ENCODE measurements at places on chromosomes 3 and 15.

DNA sequence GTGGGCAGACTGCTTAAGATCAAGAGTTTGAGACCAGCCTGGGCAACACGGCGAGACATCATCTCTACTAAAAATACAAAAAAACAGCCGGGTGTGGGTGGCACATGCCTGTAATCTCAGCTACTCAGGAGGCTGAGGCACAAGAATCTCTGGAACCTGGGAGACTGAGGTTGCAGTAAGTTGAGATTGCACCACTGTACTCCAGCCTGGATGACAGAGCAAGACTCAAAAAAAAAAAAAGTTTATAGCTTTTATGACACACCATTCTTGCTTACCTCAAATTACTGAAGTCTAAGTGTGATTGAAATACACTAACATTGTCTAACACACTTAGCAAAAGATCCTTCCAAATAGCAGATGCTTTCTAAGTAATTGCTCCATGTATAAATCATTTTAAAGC is 207.6 kb downstream of the STAG1 start:
- no peak for DNase-seq

DNA sequence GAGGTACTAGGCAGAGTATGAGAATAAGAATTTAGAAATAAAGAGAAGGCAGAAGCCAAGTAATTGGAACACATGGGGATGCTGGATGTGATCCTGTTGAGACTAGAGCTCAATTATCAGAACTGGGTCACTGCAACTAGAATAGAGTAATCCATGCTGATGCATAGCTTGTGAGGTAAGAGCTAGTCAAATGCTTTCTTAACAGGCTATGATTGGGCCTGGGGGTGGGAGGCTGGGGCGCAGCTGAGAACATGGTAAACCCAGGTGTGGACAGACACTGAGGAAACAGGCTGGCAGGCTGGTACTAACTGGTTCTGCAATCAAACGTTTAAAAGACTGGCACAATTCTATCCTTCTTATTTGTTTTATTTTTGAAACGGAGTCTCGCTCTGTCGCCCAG is 50.5 kb upstream of the LRRFIP2 start:
- DNase-seq: no peak

DNA sequence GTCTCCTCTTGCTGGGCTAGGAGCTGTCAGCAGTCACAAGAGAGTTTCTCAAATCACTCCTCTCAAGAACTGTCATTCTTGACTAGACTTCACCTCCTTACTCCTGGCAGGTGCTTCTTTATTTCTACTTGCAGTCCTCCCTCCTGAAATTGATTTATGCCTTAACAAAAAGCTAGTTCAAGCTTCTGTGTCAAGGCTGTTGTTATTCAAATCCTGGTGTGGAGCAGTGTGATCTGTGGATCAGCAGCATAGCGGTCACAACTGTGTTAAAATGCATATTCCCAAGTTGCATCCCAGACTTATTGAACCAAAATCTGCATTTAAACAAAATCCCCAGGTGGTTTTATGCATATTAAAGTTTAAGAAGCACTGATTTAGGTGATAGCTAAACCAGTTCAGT is 120.7 kb upstream of the MRPL3 start:
- no peak for DNase-seq

GRCh38 chr3:274927-275326 is 78.4 kb downstream of the CHL1 start:
- no peak for DNase-seq

- no peak for DNase-seq
Measured at GRCh38 chr3:70824773-70825172, 512.3 kb upstream of the MDFIC2 start.

- peak; percentile 44 for DNase-seq
Measured at GRCh38 chr3:150183678-150184425, 213.2 kb upstream of the PFN2 start.

DNA sequence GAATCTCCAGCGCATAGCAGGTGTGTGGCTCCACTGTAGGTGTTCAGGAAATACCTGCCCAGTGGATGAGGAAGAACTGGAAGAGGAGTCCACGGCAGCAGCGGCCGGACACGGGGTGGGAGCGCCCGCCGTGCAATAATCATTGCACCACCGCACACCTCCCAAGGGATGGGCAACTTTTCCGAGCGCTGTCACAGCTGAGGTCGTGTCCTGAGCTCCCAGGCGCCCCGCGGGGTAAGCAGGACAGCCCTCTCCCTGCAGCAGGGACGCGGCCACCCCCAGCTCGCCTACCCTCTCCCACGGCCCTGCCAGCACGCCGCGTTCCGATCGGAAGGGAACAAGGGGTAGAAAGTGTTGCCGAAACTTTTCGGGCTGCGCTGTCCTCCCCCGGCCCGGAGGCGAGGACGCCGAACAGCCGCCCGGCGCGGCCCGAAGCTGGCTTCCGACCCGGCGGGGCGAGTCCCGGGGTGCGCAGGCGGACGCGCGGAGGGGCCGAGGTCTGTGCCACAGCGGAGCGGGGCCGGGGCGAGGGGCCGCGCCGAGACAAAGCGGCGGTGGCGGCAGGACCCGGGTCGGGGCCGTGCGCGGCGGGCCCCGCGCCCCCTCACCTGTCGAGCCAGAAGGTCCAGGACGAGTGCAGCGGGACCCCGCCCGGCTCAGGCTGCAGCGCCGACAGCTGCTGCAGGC is 475 bp downstream of the EIF4E3 start:
- DNase-seq: peak; percentile 31

DNA sequence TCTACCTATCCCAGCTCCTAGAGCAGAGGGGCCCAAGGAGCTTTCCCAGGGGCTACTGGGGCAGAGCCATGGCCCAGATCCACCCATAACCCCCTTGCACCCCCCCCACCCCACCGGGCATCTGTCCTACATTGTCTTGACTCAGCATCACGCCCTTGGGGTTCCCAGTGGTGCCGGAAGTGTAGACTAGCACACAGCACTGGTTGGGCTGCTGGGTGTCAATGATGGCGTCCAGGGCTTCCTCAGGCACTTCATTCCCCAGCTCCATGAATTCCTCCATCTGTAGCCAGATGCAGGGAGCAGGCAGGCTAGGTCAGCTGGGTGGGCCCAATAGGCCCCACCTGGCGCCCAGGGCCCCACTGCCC is 33.2 kb downstream of the IDH3A start:
- DNase-seq: no peak

DNA sequence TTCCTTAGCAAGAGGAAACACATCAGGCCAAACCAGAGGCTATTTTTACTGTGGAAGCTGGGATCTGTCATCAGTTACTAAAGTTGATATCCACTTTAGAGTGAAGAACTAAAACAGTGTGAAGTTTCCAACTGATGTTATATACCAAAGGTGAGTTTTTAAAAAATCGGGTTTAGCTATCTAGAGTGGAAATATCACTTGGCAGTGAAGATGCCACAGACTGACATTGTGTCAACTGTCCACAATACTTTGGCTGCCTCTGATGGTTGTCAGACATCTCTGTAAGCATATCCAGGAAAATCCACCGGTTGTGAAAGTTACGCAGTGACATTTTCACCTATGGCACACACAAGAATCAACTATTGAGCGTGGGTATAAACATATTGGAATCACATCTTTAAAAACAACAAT is 9.2 kb downstream of the ZIC1 start:
- no peak for DNase-seq

DNA sequence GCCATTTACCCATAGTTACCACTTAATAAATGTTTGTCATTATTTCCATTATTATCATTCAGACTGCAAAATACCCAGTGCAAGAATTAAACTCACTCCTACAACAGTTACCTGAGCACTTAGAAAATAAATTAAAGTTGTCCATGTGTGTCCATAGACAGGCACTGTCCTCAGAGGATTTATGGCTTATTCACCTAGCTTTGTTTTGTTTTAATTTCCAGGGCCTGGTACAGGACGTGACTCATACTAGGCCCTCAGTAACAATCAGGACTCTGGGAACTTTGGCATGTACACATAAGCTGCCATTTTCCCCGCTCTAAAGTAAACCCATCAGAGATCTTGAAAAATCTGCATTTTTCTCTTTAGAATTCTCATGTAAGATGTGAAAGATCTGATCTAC is 458.5 kb upstream of the ARRDC4 start:
- no peak for DNase-seq

- no peak for DNase-seq
Measured at GRCh38 chr3:24937780-24938179, 443.1 kb upstream of the THRB start.

DNA sequence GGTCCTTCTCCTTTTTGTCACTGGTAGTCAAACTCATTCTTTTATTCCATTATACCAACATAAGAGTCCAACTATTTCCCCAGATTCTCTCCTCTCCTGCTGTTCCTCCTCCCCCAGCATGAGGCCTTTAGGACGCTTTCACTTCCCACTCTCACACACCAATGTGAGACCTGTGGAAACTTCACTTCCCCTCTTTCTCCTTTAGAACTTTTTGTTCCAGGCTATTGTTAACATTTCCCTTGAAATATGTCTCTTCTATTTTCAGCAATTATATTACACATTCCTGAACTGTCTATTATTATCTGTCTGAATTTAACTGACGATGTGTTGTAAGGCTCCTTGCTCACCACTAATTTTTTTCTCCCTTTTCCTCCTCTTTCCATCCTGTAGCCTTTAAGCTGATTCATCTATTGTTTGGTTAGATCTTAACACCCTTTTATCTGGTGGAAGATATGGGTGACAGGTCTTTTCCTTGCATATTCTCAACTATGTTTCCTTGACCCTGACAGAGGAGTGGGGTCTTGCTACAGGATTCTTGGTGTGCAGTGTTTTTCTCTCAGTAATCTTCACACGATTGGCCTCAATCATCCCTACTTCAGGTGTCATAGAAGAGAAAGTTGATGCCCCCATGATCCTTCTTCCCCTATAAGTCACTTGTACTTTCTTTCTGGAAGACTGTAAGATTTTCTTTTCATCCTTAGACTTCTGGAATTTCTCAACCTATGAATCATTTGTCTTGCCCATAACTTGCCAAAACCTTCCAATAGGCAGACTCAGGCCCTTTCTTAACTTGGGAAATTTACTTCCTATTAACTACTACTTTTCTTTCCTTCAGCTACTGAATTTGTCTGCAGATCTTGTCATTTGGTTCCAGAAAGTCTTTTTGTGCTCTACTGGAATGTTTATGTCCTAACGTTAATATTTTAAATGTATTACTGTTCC is 5.9 kb downstream of the CYP19A1 start:
- DNase-seq: no peak

- no peak for DNase-seq
Measured at GRCh38 chr15:70387993-70388392, 290.3 kb upstream of the TLE3 start.

DNA sequence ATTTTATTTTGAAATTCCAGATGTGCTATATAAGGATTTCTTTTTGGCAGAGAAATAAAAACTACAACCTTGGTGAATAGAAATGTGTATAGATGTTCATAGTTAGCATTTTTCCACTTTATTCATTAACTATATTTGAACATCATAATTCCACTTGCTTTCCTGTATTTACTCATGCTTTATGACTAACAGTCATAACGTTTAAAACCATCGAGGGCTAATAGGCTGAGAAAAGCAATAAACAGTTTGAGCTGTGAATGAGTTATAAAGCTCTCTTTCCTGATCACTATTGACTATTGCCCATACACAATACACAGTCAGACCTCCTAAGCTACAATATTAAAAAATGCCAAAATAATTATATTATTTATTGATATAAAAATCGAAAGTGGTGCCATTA is 502.1 kb upstream of the RASGRP1 start:
- no peak for DNase-seq

GRCh38 chr3:114714957-114715460 is 421.2 kb downstream of the TIGIT start:
- no peak for DNase-seq

DNA sequence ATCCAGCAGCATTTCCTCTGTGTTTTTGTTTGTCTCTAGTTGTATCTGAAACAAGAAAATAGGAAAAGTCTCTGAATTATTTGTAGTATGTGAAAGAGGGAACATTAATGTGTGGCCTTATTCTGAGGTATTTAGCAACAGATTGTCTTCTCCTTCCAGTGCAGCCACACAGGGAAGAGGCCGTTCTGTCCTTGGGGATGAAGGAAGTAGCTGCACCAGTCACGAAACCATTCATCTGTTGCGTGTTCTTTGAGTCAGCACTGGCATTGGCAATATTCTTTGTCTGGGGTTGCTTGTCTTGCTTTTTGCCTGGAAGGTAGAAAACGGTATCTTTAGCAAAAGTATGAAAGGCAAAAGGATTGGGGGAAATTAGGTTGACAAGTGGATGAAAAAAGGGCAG is 91.6 kb downstream of the CDIN1 start:
- no peak for DNase-seq

DNA sequence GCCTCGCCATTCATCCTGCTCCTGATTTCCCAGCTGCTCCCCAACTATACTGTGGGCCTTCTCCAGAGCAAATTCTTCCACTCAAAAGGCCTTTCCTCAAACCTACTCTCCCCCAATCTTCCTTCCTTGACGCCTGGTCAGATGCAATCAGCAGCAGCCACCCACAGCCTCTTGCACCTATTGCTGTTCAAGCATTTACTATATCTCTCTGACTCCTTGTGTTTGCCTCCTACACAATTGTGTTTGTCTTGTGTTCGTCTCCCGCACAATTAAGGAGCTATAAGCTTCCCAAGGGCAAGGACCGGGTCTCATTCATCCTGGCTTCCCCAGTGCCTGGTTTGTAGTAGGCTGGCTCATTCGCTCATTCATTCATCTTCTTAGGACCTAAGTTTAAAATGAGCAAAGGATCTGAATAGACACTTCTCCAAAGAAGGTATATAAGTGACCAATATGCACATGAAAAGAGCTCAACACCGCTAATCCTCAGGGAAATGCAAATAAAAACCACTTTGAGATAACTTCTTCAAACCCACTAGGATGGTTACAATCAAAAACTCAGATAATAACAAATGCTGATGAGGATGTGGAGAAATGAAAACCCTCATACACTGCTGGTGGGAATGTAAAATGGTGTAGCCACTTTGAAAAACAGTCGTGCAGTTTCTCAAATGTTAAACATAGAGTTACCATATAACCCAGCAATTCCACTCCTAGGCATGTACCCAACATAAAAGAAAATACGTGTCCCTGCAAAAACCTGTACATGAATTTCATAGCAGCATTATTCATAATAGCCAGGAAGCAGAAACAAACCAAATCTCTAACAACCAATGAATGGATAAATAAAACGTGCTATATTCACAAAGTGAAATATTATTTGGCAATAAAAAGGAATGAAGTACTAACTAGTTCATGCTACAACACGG is 31.0 kb downstream of the MEGF11 start:
- no peak for DNase-seq

- DNase-seq: no peak
Measured at GRCh38 chr15:39578851-39579486, 1.9 kb upstream of the THBS1 start.

All from CD4-positive, alpha-beta T cell treated with Interleukin-12 subunit alpha and Interleukin-12 subunit beta, for 1 hour (primary cell).